ENCODE measurements at places on chromosomes 12 and 14. TPM values are rescaled to one million over a fixed set of nuclear protein-coding genes. Genes with fewer than 3 reads are reported as not detected.
A peak's percentile ranks its signal among the peaks of the same experiment; 100 is the strongest.

Gene CACNA2D4
- total RNA-seq: 1.2 TPM

Gene FAM90A1
- 0.31 TPM for total RNA-seq

Gene GXYLT1
- 4.4 TPM for total RNA-seq

Gene ACSM4
- total RNA-seq: not detected

Gene ANO6
- total RNA-seq: 15.5 TPM

Gene PIANP
- 1.6 TPM for total RNA-seq

Gene RNFT2
- 56.3 TPM for total RNA-seq

Gene LRRK2
- 3.4 TPM for total RNA-seq

DNA sequence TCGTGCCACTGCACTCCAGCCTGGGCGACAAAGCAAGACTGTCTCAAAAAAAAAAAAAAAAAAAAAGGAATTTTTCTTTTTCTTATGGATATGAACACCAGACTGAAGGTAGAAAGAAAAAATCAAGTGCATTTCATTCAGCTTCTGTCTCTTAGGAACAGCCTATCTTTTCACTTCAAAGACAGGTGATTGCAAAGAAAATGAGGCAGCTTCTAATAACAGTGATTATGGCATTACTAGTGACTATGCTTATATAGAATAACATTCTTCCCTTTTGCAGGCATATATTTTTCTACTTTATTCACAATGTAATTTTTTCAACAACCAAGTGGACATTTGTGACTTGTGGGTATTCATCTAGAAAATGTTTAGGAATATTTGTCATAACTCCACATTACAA is 295.5 kb upstream of the ATXN7L3B start:
- ATAC-seq: no peak

GRCh38 chr12:32298917-32299316 is 100.4 kb upstream of the FGD4 start:
- no peak for ATAC-seq

DNA sequence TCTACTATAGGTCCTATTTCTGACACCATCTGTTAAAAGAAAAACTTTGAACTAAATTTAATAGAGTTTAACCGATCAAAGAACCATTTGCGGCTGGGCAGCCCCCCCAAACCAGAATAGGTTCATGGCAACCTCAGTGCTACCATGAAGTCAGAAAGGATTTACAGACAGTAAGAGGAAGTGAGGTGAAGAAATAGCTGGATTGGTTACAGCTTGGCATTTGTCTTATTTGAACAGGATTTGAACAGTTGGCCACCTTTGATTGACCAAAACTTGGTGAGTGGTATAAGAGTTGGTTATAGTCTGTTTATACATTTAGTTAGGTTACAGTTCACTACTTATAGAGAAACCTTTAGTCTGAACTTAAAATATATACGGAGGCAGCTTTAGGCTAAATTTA is 88.9 kb downstream of the TXNDC16 start:
- no peak for ATAC-seq

GRCh38 chr14:29749327-29749726 is 178.3 kb downstream of the PRKD1 start:
- ATAC-seq: no peak

GRCh38 chr14:22844221-22845102 is 8.1 kb downstream of the MMP14 start:
- ATAC-seq: no peak

DNA sequence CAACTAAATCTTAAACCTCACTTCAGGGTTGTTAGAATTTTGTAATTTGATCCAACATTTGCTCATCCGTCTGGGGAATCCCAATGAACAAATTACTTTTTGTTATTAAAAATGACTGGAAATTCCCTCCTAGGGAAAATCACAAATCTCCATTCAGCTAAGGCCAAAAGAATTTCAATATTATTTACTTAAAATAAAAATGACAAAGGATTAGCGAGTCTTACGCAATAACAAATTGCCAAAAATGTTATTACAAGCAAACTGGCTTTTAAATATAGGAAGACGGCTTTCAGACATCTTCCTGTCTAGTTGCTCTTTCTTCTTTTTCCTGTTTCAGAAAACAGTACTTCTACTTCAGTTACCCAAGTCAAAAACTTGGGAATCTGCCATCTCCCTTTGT is 92.4 kb upstream of the TSPAN8 start:
- ATAC-seq: no peak

DNA sequence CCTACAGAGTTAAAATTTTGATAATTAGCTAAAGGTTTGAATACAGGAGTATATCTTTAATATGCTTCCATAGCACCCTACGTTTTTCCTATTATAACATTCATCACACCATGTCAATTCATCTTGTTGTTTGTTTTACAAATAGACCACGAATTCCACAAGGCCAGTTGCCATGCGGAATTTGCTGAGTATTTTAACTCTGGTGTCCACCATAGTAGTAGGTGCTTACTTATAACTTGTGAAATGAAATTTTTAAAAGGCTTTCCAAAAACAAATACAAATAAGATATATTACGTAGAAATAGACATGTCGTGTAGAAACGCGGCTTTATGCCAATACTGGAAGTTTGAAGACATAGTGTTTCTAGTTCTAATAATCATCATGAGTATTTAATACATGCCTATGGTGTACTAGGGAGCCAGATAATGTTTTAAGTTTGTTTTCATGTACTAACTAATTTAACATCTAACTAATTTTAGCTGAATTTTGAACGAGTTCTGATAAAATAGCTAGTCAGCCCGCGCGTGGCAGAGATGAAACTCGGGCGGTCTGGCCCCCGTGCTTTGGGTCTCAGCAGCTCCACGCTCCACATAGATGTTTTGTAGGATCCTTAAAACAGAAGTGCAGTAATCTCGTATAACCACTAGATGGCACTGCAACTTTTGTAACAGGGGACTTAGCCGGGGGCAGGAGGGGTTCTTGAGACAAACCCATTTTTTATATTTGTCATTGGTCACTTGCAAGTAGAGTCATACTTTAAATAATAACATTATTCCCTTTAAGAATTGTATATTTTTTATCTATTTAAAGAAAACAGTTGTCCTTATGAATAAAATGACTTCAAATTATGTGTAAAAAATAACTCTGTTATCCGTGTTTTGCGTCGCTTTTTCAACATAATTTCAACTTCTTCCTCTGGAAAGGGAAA is 10.2 kb downstream of the CD69 start:
- ATAC-seq: peak; percentile 86

- no peak for ATAC-seq
Measured at GRCh38 chr12:31318657-31319269, 7.2 kb downstream of the SINHCAF start.

DNA sequence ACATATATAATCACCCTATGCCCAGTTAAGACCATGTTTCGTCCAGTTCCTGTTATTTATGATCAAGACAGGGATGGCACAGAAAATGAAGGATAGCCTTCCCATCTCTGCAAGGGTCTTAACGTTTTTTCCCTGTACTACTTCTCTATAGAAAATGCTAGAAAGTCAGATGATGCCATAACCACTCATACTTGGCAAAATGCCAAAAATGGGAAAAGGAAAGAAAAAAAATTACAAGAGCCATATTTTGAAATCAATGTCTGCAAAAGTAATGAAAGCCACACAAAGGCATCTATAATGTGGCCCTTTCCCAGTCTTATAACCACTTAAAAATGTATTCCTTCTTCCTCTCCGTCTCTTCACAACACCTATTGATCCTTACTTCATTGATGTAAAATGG is 1.8 kb upstream of the MYL6B start:
- no peak for ATAC-seq

All from motor neuron (in vitro differentiated cells).